ENCODE measurements at places on chromosomes 13 and 19. TPM values are rescaled to one million over a fixed set of nuclear protein-coding genes. Genes with fewer than 3 reads are reported as not detected.
A peak's percentile ranks its signal among the peaks of the same experiment; 100 is the strongest.

DNA sequence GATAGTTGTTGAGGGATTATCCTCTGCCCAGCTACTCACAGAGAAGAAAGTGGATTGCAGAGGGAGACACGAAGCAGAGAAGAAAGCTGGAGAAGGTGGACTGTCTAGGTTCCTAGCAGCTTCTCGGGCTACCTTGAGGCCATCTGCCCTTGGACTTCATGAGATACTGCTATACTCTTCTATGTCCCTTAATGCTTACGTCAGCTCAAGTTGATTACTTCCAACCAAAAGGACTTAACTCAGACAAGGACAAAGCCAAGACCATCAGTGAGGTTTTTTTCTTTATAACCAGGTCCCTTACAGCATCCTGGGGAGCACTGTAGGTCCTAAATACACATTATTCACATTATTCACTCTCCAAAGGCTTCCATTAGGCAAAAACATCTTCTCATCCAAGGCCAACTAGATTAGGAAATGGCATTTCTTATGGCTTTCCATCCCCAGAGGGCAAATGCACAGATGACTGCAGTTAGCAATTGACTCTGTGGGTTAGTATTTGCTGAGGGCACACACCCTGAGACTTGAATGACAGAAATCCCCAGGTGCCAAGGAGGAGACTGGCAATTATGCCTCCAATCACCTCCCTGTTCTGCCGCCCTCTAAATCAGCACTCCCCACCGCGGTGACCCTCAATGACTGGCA is 4.1 kb upstream of the UBE2L5 start:
- no peak for DNase-seq

GRCh38 chr19:1065606-1066109 is 1.3 kb upstream of the ARHGAP45 start:
- DNase-seq: peak; percentile 71

GRCh38 chr19:54928299-54928698 is 19.0 kb downstream of the NLRP7 start:
- DNase-seq: no peak

- no peak for DNase-seq
These were observed 335 bp upstream of the SOX1 start for GRCh38 chr13:112066624-112067004.

DNA sequence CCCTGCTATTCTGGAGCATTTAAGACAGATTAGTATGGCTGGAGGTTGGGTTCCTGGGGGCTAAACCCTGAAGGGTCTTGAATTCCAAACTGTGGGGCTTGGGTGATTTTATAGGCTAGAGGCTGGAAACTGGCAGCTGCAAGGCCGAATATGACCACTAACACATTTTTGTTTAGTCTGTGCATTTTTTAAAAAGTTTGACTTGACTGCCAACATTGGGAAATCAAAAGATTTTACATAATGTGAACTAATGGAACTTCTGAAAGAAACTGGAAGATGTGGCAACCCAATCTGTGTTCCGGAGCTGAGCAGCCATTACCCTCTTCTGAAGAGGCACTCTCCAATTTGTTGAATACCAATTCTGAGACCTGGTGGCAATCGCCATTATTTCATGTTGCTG is 5.1 kb downstream of the ZNF784 start:
- no peak for DNase-seq

DNA sequence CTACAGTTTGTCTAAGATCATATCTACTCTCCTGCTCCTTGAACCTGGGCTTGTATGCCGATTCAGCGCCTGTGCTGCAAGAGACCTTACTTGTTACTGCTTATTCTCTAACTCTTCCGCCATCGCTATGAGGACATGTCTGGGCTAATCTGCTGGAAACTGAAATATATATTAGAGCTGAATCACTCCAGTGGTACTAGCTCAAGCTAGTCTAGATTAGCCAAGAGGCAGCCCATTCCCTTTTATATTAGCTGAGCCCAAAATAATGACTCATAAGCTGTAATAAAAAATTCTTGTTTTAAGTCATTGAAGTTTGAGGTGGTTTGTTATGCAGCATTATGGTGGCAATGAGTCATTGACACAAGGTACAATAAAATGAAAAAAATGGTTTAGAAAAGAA is 52.8 kb downstream of the SLC6A16 start:
- no peak for DNase-seq

GRCh38 chr13:69948016-69948415 is 159.6 kb upstream of the ATXN8OS start:
- no peak for DNase-seq

- no peak for DNase-seq
These were observed 411.2 kb downstream of the KCTD12 start for GRCh38 chr13:76474966-76475365.

- no peak for DNase-seq
These were observed 38.2 kb downstream of the TGDS start for GRCh38 chr13:94557684-94558235.

GRCh38 chr13:74145249-74145975 is 11.2 kb upstream of the KLF12 start:
- no peak for DNase-seq

DNA sequence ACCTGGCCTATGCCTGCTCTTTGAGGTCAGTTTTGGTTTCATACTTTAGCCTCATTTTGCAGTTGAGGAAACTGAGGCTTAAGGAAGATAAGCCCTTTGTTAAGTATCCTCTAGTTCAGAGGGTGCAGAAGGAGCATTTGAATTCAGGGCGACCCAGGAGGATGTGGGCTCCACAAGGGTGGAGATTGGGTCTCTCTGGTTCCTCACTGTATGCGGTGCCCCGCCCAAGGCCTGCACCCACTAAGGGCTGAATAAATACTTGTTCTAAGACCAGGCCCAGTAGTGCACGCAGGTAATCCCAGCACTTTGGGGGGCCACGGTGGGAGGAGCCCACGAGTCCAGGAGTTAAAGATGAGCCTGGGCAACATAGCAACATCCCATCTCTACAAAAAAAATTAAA is 768 bp upstream of the SLC44A2 start:
- no peak for DNase-seq

GRCh38 chr13:110341445-110342244 is 34.6 kb downstream of the COL4A2 start:
- peak; percentile 85 for DNase-seq

DNA sequence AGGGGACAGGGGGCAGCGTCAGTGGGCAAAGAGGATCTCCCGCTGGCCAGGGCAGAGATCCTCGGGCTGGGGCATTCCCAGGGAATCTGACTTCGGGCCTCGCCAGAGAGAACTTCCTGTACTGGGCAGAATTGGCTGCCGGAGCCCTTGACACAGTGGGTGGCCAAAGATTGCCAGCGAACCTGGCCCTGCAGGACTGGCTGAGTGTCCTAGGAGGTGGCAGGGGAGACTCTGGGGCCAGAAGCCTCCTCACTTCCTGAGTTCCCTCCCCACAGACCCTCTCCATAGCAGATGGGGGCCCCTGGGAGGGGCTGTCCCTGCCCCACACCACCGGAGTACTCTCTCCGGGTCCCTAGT is 19.3 kb downstream of the DPP9 start:
- DNase-seq: no peak

- DNase-seq: peak; percentile 88
These were observed 25.0 kb downstream of the SH3GL1 start for GRCh38 chr19:4375164-4376027.

DNA sequence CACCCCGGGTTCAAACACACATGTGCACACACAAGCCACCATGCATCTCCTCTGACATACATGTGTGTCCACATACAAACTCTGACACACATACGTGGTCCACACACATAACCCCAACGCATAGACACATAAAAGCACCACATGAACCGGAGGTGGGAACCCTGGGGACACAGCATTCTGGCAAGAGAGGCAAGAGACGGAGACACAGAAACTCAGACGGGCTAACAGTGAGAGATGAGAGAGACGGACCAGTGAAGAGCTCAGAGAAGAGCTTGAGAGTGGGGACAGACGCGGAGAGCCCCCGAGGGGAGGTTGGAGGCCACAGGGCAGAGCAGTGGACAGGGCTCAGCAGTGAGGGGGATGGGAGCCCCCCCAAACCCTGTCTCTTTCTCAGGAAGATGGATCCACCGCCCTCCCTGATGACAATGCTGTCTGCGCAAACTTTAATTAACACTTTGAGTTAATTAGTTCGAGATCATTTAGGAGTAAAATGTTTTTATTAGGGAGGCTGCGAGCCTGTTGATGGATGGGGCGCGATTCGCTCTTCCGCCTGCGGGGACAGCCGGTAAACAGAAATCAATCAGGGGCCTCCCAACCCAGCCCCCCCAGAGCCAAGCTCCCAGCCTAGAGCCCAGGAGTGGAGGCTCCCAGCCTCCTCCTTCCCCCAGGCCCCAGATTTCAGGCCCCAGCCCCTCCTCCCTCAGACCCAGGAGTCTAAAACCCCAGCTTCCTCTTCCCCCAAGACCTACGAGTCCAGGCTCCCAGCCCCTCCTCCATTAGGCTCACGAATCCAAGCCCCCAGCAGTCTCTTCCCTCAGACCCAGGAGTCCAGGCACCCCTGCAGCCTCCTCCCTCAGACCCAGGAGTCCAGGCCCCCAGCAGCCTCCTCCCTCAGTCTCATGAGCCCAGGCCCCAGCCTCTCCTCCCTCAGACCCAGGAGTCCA is 9.5 kb upstream of the ERFL start:
- no peak for DNase-seq

DNA sequence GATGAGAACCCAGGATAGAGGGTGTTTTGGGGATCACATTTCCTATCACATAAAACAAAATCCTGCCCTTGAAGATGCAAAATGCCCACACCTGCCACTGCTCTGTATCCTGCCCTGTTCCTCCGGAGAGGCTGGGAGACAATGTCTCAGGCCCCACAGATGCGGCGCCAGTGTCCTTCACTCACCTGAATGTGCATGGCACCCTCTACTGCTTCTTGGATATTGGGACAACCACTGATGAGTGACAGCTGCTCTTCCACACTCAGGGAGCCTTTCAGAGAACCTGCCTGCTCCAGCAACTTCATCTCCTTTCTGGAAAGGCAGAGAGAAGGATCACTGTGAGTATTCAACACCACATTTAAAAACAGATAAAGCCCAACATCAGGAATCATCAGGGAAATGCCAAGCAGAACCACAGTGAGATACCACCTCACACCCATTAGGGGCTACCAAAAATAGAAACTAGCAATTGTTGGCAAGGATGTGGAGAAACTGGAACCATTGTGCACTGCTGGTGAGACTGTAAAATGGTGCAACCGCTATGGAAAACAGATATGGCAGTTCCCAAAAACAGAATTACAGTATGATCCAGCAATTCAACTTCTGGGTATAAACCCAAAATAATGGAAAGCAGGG is 36.4 kb downstream of the CRYL1 start:
- no peak for DNase-seq

DNA sequence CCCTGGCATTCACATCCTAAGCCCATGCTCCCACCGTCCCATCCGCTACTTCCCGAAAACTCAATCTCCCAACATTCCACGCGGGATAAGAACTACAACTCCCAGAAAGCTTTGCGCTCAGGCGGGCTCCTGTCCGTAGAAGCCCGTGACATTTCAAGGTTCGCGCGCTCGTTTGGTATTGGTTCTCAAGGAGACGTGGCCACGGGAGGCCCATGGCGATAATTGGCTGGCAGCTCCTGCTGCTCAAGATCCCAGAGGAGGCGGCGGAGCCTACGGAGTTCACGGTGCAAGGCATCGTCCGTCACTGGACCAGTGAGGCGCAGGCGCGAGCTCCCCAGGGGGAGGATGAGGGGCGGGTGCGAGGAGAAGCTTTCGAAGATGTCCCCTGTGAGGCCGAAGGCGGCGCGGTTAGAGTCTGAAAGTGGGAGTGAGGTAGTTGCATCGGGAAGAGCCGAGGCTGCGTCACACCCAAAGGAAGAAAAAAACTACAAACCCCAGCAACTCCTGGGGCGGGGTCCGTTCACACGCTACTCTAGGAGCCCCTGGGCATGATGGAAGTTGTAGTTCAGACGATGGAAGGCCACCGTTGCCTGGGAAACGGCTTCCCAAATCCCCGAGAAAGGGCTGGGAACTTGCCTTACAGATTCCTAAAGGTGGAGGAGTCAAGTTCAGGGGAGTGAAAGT is 1.2 kb upstream of the MAMSTR start:
- DNase-seq: peak; percentile 99

GRCh38 chr13:77697217-77698103 is at the start of gene SLAIN1:
Gene SLAIN1, plus strand, starts transcription at chr13:77697687. Its CDS starts 227 bp downstream, at chr13:77697914.
- peak; percentile 92 for DNase-seq

DNA sequence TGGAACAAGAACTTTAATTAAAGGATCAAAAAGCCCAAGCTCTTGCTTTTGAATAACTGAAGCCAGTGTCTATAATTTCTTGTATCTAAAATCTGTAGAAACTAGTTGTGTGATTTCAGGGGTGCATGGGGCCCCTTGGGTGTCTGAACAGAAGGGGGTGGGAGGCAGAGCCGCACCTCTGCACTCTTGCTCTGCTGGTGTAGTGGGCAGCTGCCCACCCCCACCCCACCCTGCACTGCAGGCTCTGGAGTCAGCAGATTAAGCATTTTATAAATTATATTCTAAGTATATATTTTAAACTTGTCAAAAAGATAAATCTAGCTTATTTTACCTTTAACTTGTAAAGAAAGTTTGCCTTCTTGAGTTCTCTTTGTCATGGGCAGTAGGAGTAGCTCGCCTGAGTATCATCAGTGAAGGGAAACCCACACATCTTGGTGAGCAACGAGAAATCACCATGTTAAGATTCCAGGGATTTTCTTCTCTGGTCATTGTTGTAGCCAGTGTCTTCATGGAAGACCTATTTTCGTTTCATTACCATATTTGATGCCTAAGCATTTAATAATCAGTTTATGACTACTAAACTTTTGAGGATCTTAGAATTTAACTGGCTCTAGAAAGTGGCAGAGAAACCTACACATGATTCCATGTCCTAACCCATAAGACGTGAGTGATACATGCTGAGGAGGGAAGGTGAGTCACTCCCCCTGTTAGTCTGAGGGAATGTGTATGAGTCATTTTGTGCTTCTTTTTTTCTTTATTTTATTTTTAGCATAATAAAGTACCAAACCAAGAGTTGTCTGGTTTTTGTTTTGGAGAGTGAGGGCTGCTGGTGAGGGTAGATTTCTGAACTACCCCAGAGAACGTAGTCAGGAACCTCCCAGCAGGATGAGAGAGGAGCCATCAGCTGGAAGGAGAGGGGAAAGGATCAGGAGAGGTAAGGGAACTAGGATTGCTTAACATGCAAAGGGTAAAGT is 7.7 kb downstream of the UBE2L5 start:
- no peak for DNase-seq

GRCh38 chr19:10430505-10431253 is 10.3 kb downstream of the PDE4A start:
- peak; percentile 90 for DNase-seq

DNA sequence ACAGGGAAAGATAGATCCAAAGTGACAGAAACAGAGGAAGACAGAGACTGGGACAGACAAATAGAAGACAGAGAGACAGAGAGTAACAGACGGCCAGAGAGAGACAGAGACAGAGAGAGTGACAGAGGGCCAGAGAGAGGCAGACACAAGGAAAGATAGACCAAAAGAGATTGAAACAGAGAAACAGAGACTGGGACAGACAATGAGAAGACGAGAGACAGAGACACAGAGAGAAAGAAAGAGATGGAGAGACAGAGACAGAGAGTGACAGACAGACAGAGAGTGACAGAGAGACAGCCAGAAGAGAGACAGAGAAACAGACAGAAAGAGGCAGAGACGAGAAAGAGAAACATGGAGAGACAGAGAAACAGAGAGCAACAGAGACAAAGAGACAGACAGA is 127.3 kb downstream of the UQCRFS1 start:
- DNase-seq: no peak

GRCh38 chr19:288911-289310 is 2.3 kb downstream of the PLPP2 start:
- DNase-seq: no peak

Gene ZFP14
- total RNA-seq: 3.9 TPM

Gene DCT
- 0.32 TPM for total RNA-seq

Gene GIPR
- total RNA-seq: not detected

Gene OR7C1
- total RNA-seq: not detected

Gene CYP4F8
- total RNA-seq: not detected

Gene ATP4A
- not detected for total RNA-seq

Gene KRTDAP
- not detected for total RNA-seq

Gene CACNA1A
- total RNA-seq: 5.1 TPM

Gene PSPN
- total RNA-seq: 0.71 TPM

Data from posterior vena cava (tissue), 2 donors.